D721Med (cell line): ENCODE measurements at places on chromosomes 6 and 20.

- DNase-seq, result no peak
These were observed 94.4 kb downstream of the SAMD3 start for GRCh38 chr6:130128326-130128725.

- no peak for DNase-seq
These were observed 32.6 kb downstream of the UTRN start for GRCh38 chr6:144317736-144318135.

DNA sequence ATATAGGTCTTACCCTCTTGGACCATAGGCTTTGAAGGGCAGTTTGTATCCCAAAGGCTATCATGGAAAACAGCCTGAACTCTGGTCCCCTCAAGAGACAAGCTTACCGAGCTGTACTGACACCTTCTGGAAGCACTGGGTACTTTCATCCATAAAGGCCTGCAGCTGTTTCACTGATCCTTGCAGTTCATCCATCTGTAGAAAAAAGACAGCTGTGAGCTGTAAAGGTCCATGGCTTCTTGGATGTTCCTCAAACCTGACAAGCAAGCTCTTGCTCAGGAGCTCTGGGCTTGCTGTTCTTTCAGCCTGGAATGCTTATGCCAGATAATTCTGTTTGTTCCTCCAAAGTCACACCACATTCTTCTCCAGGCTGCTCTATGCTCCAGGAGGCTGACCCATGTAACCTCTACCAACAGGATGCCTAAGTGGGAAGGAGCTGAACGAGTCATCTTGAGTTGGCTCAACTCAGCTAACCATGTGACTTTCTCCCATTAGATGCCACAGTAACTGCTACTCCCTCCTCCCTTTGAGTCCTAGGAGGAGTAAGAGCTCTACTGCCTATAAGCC lies 8.8 kb upstream of the NDRG3 start:
- peak; percentile 46 for DNase-seq

DNA sequence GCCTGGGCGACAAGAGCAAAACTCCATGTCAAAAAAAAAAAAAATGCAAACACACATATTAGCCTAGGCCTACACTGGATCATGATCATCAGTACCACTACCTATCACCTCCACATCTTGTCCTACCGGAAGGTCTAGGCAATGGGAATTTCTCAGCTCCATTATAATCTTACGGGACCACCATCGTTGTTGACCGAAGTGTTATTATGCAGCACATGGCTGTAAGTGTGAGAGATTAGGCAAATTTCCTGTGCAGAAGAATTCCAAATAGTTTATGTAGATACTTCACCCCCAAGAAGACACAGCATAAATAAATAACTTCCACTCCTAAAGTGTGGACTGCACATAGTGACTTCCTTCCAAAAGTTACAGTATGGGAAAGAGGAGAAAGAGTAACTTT lies 16.8 kb upstream of the KIAA1755 start:
- no peak for DNase-seq

DNA sequence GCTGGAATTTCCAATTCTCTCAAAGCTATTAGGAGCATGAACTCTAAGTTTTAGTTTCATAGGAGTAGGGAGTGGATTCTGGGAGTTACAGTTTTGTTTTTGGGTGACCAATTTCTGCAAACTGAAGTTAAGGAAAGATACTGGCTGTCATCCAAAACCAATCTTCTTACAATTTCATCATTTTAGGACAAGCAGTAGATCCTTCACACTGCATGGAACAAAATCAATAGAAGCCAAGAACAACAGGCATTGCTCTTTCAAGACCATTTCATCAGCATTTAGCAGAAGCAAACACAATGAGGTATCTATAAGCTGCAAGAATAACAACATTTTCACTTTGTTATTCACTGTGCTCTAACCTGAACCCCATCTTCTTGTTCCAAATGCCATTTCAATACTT lies 173.0 kb downstream of the GMDS start:
- no peak for DNase-seq

DNA sequence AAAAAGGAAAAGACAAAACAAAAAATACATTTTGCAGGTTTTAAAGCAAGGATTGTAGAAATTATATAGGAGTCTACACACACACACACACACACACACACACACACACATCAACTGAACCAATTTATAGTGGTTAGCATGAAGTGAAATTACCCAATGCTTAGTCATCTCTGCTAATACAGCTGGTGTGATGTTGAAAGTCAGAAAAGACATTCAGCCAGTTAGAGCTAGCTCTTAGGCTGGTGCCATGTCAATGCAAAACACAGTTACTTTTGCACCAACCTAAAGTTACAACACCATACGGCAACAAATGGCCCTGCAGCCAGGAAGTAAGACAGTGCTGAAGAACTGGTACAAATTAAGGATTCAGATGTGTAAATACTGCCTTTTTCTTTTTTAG lies 15.2 kb downstream of the FAM210B start:
- no peak for DNase-seq

- no peak for DNase-seq
These were observed 58.6 kb upstream of the GCLC start for GRCh38 chr6:53603386-53604116.

DNA sequence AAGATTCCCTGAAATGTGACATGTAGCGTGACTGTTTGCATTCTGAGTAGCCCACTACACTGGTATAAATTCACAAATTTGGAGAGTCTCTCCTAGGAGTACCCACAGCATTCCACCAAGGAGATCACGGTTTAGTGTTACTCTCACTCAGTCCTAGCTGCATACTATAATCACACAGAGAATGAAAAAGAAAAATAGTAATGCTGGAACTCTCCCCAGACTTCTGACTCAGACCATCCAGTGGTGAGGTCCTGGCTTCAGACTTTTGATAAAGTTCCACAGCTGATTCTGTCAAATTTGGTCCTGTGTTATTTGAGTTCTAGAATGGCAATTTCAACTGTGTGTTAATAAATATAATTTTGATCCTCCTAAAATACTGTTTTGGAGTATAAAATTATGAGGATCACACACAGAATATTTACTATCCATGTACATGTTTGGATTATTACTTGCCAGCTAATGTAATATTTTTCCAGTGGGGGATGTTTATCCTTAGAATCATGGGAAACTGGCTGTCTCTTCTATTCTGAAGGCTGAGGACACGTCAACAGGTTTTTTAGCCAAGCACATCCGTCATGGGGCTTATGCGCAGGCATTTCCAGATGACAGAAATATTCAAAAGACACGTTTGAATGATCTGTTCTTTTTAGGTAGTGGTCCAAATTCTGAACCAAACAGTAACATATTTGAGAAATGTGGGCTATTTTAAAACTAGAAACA lies 5.1 kb upstream of the KIAA0408 start:
- no peak for DNase-seq

DNA sequence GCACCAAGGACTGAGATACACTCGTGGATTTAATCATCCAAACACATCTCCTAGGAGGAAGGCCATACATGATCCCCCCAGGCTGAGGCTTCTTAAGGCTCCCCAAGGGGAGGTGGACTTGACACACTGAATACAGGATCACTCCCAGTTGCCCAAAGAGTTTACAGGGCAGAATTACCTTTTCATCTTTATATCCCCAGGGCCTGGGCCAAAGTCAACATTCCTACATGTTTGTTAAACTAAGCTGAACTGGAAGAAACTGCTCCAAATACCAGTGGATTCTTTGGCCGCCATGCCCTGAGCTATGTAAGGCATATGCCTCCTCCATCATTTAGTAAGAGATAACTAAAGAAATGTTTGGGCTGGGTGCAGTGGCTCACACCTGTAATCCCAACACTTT lies 22.2 kb upstream of the SERPINB1 start:
- no peak for DNase-seq

- DNase-seq, result no peak
These were observed 616.7 kb downstream of the PHF3 start for GRCh38 chr6:64252256-64252655.

DNA sequence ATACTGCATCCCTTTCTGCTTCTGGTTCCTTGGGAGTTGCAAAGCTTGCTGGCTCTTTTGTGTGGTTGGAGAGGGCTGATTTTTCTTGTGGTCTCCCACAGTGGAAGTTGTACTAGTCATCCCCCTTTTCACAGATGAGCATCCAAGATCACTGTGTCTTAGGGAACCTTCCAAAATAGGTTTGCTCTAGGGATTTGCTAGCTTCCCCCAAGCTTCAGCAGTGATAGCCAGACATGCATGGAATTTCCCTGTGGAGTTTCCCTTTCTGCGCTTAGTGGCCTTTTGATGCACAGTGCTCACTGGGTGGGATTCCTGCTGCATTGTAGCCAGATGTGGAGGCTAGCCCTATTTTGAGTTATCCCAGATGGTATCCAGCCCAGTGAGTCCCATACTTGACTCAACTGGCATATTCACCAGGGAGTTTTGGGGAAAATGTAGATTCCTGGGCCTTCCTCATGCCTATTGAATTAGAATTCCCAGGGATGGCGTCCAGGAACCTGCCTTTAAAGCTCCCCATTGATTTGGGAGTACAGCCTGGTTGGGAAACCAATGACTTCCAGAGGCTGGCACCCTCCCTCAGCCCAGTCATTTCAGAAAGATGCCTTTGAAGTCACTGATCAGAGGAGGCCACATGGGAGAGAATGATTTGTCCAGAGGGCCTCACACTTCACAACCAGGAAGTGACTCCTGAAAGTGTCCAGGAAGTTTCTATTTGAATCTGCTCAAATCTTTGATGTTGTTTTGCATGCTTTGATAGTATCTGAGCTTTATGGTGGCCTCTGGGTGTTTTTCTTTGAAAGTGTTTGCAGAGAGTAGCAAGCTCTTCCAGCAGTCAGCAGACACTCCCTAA lies 25.9 kb downstream of the PPARD start:
- DNase-seq, result no peak

DNA sequence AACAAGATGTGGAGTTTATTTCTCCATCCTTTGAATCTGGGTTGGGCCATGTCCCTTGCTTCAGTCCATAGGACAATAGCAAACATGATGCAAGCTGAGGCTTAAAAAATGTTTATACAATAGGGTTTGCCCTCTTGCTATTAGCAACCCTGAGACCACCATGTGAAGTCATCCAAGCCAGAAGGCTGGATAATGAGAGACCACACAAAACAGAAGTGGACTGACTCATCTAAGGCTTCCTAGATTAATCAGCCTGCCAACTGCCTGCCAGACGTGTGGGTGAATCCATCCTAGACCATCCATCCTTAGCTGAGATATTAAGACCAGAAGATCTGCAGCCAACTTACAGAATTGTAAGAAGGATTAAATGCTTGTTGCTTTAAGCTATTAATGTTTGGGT lies 38.1 kb upstream of the ISM1 start:
- DNase-seq, result no peak

DNA sequence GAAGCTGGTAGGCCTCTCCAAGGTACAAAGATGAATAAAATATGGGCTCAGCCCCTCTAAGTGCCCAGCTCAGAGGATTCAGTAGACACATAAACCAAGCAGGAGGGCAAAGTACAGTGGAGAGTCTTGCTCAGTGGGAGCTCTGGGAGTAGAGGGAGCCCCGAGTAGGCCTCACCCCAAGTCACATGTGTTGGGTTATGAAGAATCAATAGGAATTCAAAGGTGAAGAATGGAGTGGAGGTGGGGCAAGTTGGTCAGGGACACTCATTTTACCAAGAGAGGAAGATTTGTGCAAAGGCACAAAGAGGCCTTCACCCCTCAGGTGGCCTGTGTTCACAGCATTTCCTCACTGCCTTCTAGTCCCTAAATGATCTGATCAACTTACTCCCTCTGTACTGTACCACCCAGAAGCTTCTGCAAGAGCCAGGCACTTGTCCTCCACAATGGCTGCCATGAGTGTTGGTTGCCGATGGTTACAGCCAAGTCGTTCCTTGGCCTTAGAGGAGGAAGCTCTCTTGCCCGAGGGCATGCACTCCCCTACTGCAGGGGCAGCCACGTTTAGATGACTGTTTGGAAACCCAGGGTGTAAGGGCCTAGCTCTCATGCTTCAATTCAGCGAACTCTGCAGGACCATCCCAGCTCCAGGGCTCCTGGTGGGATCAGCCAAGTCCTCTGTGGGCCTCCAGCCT lies 6.7 kb upstream of the CDKN1A start:
- DNase-seq, result no peak

DNA sequence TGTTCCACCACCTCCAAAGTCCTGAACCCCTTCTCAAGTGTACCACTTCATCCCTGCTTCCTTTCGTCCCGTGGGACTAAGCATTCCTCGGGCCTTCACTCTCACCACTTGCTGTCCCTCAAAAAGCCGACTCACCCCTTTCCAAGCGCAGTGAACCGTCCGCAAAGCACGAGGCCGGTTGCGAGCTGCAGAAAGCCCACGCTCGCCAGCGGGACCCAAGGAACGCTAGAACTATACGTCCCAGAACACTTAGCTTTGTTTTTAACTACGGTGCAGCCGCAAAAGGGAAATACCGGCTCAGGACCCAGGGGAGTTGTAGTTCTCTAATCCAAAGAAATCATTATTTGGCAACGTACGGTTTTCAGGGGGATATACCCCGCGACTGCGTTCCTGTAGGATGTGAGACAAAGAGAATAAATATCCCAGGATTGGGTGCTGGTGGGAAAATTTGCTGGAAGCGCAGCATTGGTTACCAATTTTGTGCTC lies 416 bp upstream of the POLR1H start:
- DNase-seq, result no peak
